ENCODE measurements at places on chromosomes 11 and 22. TPM values are rescaled to one million over a fixed set of nuclear protein-coding genes. Genes with fewer than 3 reads are reported as not detected.

Gene C11orf91
- total RNA-seq = 0.41 TPM

DNA sequence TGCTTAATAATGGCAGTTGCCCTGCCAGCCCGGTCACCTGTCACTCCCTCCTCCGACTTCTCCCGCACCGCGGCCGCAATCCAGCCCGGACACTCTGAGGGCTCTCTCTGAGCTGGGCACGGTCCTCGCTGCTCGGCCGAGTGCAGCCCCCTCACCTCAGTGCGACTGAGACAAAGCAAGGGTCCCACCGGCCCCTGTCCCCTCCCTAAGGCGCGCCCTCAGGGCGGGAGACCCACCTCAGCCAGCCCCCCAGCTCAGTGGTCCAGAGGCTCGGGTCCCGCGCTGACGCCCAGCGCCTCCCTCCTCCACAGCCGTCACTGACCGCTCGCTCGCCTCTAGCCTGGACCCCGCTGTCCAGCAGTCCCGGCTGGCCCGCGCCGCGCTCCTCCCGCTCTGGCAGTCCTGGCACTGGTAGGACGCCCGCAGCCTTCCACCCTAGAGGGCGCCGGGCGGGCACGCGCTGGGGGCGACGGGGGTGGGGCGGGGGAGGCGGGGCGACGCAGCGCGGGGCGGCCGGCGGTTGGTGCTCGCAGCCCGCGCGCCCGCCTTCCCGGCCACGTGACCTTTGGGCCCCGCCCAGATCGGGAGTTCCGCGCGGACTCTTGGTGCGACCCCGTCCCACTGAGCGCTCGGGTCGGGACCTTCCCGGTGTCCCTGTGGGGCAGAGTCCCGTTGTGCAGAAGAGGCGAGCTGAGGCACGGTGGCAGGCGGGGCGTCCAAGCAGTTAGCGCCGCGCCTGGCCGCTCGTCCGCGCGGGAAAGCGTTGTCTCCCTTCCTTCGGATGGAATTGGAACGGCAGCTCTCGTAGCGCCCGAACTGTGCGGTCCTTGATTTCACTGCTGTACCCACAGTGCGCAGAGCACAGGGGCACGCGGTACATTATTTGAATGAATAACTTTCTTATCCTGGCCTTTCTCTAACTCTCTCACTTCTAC, 7.8 kb upstream of the L3MBTL2 start:
- peak; percentile 49 for DNase-seq

Gene UCP2
- total RNA-seq = 0.42 TPM

Gene KLHL35
- 0.95 TPM for total RNA-seq
